NCI-H524 treated with DMSO at 0.1 percent for 48 hours (cell line): ENCODE measurements at places on chromosomes 13 and 19.

GRCh38 chr13:44313674-44314073, 60.0 kb upstream of the SERP2 start:
- DNase-seq, result no peak

DNA sequence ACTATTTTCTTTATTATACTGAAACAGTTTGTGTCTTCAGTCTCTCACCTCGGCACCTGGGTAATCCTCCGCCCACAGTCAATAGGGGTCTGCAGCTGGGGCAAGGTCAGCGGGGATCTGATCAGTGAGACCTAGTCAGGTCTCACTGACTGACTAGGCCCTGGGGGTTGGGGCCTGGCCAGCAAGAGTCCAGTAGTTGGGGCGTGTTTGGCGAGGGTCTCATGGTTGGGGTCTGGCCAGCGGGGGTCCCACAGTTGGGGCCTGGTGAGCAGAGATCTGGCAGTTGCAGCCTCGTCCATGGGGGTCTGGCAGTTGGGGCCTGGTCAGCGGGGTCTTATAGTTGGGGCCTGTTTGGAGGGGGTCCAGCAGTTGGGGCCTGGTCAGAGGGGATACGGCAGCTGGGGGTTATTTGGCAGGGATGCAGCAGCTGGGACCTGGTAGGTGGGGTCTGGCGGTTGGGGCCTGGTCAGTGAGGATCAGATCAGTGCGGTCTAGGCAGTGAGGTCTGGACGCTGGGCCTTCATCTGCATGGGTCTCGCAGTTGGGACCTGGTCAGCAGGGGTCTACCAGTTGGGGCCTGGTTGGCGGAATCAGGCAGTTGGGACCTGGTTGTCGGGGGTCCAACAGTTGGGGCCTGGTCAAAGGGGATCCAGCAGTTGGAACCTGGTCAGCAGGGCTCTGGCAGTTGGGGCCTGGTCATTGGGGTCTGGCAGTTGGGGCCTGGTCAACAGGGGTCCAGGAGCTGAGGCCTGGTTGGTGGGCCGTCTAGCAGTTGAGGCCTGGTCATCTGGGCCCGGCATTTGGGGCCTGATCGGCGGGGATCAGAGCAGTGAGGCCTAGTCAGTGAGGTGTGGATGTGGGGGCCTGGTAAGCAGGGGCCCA, 61.1 kb upstream of the TPM4 start:
- no peak for DNase-seq

GRCh38 chr19:15836330-15837220, 21.1 kb upstream of the OR10H1 start:
- DNase-seq, result no peak

GRCh38 chr19:7527516-7528191, 5.2 kb downstream of the MCOLN1 start:
- DNase-seq, result no peak

- no peak for DNase-seq
Observed at GRCh38 chr19:35629332-35629633, 447 bp downstream of the RBM42 start.

GRCh38 chr19:19670070-19670551, 1.5 kb downstream of the ZNF101 start:
- DNase-seq, result no peak
